Hematopoietic multipotent progenitor cell (in vitro differentiated cells): ENCODE measurements at places on chromosomes 4 and X. TPM values are rescaled to one million over a fixed set of nuclear protein-coding genes. Genes with fewer than 3 reads are reported as not detected.

MAGEC3 gene
- under 0.01 TPM for total RNA-seq

ARHGAP36 gene
- under 0.01 TPM for total RNA-seq

SMR3B gene
- total RNA-seq = not detected

MAGEA12 gene
- total RNA-seq = not detected

TMEM156 gene
- total RNA-seq = 1.1 TPM

CASP3 gene
- 25.6 TPM for total RNA-seq

CT83 gene
- not detected for total RNA-seq

GAB1 gene
- total RNA-seq = 17.0 TPM

ARMCX2 gene
- 16.2 TPM for total RNA-seq

CWH43 gene
- total RNA-seq = not detected

ITGB1BP2 gene
- 1.1 TPM for total RNA-seq
